GM23338 (cell line): ENCODE measurements at places on chromosomes 11 and 22.
A peak's percentile ranks its signal among the peaks of the same experiment; 100 is the strongest.

DNA sequence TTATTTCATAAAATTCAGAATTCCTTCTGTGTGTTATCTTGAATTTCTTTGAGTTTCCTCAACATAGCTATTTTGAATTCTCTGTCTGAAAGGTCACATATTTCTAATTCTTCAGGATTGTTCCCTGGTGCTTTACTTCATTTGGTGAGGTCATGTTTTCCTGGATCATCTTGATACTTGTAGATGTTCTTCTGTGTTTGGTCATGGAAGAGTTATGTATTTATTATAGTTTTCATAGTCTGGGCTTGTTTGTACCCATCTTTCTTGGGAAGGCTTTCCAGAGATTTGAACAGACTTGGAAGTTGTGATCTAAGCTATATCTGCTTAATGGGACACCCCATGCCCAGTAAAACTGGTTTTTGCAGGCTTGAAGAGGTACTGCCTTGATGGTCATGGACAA lies 149.6 kb downstream of the METTL15 start:
- no peak for DNase-seq

- DNase-seq: peak; percentile 81
Measured at GRCh38 chr11:92224407-92225124, at the start of gene FAT3. TSS of gene FAT3 (plus strand) at chr11:92224818. CDS start at chr11:92352113, 127,295 bp downstream.

DNA sequence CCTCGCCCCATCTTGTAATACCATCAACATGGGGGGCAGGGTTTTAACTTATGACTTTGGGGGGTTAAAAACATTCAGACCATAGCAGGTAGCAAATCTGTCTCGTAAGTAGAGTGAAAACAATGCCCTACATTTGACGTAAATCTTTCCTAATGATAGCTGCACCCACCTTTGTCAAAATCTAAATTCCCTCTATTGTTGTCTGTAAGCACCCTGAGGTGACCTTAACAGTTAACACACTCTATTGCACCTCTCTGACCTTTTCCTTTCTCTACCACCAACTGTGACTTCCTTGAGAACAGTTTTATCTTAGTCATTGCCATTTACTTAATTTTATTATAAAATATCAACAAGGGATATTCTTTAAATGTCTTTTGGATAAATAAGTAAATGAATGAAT lies 1024.9 kb upstream of the CNTN5 start:
- no peak for DNase-seq

DNA sequence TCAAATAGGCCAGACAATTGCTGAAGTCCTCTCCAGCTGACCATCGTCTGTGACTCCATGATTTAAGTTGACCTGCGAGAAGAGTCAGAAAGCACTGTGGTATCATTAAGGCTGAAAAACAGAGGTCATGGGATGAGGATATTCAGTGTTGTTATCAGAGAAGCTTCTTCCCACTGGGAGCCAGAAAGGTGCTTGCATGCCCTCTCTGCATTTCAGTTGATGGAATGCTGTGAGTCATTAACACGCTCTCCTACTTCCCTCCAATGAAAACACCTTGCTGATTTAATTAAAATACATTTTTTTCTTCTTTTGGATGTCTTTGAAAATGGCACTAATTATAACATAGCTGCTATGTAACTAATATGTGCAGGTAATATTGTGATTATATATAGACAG lies 667.0 kb downstream of the NTM start:
- peak; percentile 55 for DNase-seq

- DNase-seq: no peak
Measured at GRCh38 chr22:37146051-37146385, 3.7 kb downstream of the IL2RB start.

- no peak for DNase-seq
Measured at GRCh38 chr11:35303596-35304385, 115.6 kb downstream of the SLC1A2 start.

- no peak for DNase-seq
Measured at GRCh38 chr11:68784653-68785052, 33.3 kb upstream of the TESMIN start.
